Activated CD4-positive, alpha-beta T cell treated with anti-CD3 and anti-CD28 coated beads, Interleukin-2, Interleukin-6, amounts not matched to agents 100 ng/mL and 50 ng/mL, durations not matched to agents 16 hours and 8 hours (primary cell): ENCODE measurements at places on chromosomes 5 and 9.

GRCh38 chr9:90815183-90815943 is 13.7 kb downstream of the SYK start:
- no peak for DNase-seq

- no peak for DNase-seq
Observed at GRCh38 chr5:21581508-21581907, 1271.6 kb downstream of the CDH12 start.

DNA sequence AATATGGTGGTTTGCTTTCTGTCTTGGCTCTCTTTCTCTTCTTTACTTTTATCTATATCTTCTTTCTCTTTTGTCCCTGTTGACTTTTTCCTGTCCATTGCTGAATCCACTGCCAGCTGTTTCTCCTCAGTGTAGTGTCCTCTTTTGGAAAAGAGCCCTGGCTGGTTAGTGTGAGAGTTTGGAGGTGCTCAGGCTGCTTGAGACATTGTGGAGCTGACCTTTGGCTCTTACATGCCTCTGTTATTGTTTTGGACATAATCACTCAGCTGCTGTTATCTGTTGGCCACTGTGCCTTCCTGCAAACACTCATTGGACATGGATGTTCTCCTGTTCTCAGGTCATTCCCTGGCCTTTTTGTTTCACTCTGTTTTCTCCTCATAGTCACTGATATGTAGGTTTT is 295.4 kb upstream of the RIOK2 start:
- DNase-seq: no peak

DNA sequence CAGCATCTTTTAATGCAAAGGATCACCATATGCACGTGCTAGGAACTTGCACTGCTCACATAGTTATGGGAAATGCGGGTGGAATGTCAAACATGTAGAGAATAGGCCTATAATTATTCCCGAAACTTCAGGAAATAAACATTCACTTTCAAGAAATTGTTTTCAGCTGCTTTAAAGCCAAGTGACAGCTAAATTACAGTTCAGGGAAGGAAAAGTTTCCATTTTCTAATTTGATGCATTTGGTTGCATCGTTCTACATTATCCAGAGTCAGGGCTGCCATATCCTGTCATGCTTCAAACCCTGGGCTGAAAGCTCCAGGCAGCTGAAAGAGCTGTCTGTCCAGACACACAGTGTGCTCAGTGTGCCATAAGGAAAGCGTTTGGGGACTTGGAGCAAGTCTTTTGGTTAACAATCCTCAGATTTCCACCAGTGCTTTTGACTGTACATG is 518.1 kb downstream of the CSNK1G3 start:
- DNase-seq: no peak

GRCh38 chr5:179873588-179874110 is 15.0 kb upstream of the MRNIP start:
- no peak for DNase-seq

DNA sequence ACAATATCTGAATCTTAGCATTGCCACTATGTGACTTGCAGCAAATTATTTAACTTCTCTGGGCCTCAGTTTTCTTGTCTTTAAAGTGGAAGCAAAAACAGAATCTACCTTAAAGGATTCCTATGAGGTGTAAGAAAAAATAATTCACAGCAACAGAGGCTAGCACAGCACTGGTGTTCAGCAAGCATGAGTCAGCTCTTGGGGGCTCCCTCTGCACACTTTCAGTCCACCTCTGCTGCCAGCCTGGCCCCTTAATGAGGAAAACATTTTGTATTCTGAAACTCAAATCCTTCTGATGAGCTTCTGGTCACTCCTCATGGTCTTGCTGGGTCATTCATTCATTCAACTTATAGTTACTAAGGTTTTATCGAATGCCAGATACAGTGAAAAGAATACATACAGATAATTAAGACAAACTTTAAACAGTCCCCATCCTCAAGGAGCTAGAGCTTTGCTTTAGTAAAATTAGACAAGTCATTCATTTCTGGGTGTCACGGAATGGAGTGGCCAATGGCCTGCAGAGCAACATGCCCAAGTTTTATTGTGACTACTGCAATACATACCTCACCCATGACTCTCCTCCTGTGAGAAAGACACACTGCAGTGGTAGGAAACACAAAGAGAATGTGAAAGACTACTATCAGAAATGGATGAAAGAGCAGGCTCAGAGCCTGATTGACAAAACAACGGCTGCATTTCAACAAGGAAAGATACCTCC is 26.8 kb upstream of the IQGAP2 start:
- DNase-seq: no peak

DNA sequence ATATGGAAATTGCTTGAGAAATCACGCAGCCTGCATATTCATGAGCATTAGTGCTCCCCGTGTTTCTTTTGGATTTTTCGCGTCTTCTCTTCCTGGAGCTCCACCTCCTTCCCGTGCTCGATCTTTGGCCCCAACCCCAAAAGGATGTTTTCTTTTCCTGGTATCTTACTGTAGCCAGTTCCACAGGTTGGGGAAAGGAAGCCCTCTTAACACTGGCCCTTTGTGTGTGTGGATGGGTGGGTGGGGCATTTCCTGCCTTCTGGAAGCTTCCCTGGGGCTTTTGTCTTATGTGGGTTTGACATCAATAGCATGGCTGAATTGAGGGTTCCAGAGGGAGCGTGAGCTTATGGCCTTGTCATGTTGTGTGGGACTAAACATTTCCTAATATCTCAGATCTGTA is 21.9 kb downstream of the STXBP1 start:
- DNase-seq: no peak

- DNase-seq: peak; percentile 33
Observed at GRCh38 chr9:33517373-33517772, 6.7 kb upstream of the ANKRD18B start.

GRCh38 chr5:113178073-113178779 is 201.6 kb downstream of the DCP2 start:
- no peak for DNase-seq

DNA sequence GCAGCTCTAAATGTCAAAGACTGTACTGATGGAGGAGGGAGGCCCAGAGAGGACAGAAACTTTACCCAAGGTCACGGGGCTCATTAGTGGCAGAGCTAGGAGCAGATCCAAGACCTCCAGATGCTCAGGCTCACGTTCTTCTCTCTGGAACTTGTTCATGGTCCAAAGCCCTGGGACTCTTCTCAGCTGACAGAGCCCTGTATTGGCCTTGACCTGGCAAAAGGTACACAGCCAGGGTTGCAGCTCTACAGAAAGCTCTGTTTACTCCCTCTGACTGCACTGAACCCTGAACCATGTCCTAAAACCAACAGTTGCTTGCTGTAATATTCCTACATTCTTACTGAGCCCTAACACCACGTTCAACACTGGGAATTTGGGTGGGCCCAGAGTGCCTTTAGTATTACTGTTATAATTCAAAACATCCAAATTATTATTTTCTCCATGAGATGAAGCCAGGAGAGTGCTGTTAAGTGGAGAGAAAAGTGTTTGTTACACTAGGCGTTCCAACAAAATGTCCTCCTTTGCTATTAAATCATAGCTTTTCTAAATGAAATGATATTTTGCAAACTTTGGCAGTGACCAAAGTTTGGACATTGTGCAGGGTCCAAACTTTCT is 602.4 kb upstream of the CLINT1 start:
- DNase-seq: no peak

DNA sequence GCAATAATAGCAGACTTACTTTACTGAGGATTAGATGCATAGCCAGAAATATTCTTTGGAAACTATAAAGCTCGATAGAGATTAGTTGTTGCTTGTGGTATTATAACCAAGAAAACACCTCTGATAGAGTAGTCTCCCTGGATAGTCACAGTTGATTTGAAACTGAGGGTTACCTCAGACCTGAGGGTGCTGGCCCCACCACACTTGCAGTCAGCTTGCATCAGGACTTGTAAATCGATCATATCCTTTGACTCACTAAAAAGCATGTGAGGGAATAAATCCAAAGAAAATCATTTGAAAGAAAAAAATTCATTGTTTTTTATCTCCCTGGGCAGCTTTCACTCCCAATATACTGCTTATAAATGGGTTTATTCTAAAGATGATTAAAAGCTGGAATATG is 39.4 kb downstream of the GALNT12 start:
- DNase-seq: no peak

DNA sequence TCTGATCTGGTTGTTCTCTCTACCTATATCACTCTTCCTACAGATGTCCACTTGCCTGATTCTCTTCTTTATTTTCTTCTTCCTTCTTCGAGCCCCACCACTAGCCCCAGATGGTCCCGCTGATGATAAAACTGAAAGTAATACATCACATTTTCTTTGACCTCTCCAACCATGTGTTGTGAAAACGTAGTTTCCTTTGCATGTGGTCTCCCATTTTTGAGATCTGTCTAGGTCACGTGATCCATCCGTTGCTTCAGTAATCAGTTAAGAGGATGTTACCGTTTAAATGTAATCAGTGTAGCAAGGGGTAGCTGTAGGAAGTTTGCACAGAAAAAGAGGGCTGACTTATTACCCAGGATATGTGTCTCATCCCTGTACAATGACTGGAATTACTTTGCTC is 426.3 kb upstream of the TLE4 start:
- DNase-seq: no peak

DNA sequence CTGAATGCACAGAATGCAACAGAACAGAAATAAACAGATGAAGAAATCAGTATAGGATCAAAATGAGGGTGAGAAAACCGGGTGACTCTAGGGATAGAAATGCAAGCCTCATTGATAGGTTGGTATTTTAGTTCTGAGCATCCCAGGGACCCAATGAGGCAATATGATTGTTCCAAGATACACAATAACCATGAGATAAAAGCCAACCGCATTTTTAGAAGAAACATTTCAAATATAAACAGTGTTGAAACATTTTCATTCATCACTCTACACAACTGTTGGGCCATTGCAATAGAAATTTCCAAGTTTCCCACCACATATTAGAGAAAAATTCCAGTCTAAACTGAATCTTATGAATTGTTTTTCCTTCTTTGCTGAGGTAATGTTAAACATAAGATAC is 452.3 kb upstream of the PTGER4 start:
- no peak for DNase-seq

DNA sequence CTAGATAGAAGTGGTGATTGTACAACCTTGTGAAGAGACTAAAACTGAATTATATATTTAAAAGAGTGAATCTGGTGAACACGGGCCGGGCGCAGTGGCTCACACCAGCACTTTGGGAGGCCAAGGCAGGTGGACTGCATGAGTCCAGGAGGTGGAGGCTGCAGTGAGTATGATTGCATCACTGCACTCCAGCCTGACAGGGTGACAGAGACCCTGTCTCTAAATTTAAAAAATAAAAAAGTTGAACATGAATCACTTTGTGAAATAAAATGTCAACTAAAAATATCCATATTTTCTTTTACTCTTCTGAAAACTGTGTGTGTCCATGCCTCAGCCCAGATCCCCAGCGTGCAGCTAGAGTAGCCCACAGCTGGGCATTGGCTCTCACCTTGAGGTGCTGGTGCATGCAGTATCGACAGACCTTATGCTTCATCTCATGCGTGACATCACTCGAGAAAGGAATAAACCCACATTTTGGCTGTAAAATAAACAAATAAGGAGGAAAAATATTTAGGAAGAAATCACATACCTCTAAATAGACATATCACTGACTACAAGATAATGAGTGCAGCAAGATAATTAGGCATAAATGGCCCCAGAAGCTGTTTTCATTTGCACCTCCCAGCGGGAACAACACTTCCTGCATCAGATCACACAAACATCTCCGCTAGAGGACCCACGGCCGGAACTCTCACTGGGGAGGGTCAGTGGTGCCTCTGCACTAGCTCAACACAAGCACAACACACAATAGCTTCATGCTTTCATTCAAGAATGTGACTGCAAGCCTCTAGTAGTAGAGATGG is 22.1 kb downstream of the IPPK start:
- no peak for DNase-seq

DNA sequence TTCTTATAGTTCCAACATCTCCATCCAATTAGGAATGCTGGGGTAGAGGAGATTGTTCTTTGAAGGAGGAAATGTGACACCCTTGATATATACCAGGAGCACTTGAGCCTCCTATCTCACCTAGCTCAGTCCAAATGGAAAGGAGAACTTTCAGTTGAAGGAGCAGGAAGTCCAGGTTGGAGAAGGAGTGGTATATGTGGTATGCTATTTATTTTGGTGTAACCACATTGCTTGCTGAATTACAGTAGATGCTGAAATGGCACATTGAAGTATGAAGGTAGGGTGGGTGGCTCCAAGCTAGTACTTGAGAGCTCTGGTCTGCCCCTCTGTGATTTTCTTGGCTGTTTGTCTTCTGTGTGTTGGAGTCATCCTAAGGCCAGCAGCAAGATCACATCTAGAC is 6.1 kb downstream of the CSNK1G3 start:
- DNase-seq: no peak

- DNase-seq: no peak
Observed at GRCh38 chr5:58248221-58248620, 211.7 kb downstream of the PLK2 start.

GRCh38 chr5:6676702-6677101 is 36.5 kb upstream of the TENT4A start:
- DNase-seq: no peak

DNA sequence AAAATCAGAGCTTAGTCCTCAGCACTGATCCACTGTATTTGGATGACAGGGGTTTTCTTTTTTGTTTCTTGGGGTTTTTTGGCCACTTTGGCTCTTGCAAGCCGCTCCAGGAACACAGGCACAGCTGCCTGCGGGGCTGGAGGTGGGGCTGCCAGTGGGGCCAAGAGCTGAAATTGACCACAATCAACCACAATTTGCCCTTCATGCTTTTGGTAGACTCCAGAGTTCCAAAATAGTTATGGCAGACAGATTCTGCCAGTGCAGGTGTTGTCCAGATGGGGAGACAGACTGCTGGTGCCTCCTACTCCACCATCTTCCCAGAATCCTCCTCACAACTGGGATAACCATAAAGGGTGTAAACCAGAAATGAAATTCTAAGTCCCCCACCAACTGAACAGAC is 36.5 kb downstream of the PLEKHG4B start:
- no peak for DNase-seq

GRCh38 chr9:129752900-129753729 is at the start of gene PTGES:
Gene PTGES, minus strand, starts transcription at chr9:129753042. Its CDS starts 30 bp downstream, at chr9:129753012.
- peak; percentile 49 for DNase-seq

DNA sequence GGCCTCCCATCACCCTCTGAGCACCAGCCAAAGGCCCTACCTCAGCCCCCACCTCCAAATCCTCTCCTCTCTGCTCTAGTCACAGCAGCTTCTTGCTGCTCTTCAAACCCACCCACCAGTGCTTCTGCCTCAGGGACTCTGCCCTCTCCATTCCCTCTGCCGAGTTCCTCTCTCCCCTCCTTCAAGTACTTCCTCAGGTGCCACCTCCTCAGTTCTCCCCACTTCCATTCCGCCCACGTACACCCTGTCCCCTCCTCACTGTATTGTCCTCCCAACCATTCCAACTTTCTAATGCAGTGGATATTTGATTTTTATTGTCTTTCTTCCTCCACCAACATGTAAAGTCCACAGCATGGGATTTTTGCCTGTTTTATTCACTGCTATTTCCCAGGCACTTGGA is 43.2 kb downstream of the C5orf15 start:
- no peak for DNase-seq

- DNase-seq: no peak
Observed at GRCh38 chr5:105816961-105817360, 1853.8 kb downstream of the EFNA5 start.

GRCh38 chr5:144325532-144325931 is 154.9 kb downstream of the KCTD16 start:
- no peak for DNase-seq
